ENCODE measurements at places on chromosomes 13 and 19.

GRCh38 chr19:32627714-32628270 lies 46.8 kb downstream of the PDCD5 start:
- no peak for DNase-seq

DNA sequence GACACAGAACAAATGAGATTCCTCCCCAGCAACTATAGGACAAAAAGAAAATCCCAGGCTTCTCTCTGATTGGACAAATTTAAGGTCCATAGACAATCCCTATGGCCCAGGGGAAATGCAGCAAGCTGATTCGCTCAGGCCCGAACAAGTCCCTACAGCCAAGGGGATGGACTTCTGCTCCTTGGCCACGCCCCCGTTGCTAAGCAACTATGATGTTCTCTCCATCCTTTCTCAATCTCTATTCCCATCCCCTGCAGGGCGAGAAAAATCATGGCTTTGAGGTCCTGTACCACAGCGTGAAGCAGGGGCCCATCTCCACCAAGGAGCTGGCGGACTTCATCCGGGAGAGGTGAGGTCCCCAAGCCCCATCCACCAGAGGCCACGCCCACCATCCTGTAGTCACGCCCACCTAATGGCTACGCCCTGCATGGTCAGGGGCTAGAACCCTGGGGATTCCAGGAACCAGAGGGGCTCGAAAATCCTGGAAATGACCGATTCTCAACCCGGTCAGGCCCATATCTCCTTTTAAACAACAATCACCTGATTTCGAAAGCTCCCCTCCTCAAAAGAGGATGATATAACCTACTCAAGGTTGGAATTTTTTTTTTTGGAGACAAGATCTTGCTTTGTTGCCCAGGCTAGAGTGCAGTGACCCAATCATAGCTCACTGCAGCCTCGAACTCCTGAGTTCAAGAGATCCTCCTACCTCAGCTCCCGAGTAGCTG lies 11.4 kb downstream of the FCHO1 start:
- DNase-seq, result no peak

DNA sequence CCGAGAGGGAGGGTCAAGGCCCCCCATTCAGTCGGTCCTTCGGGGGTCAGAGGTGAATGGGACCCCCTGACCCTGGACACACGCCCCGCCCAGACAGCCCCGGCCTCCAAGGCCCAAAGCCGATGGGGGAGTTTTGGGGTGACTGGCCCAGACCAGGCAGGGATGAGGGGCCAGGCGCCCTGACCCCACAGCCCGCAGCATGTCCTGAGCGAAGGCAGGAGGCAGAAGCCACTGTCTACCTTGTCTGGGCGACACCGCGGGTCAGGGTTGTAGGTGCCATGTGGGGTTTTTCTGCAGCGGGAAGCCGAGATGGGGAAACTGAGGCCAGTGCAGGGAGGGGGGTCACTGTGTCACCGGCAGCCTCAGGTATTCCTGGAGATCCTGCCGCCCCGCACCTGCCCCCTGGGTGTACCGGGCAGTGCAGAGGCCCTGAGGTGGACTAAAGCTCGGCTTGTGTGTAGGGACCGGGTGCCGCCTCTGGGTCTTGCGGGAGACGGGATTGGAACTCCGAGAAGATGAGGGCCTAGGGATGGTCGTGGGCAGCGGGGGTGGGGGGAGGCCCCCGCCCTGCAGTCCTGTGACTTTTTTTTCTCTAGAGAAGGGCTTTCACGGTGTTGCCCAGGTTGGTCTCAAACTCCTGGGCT lies 8.5 kb downstream of the ARID3A start:
- no peak for DNase-seq

GRCh38 chr13:83085186-83085900 lies 796.9 kb downstream of the SLITRK1 start:
- DNase-seq, result no peak

- DNase-seq, result no peak
These were observed 99.7 kb downstream of the ENOX1 start for GRCh38 chr13:43687038-43687437.

DNA sequence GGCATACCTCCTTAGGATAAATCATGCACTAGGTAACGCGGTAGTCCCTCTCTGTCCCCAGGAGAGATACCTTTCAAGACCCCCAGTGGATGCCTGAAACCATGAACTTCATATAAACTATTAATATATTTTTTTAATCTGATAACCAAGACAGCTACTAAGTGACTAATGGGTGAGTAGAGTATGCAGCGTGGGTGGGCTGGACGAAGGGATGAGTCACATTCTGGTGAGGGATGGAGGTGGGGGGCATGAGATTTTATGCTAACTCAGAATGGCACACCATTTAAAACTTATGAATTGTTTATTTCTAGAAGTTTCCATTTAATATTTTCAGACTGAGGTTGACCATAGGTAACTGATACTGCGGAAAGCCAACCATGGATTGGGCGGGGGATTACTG lies 46.2 kb downstream of the CDK8 start:
- no peak for DNase-seq

GRCh38 chr19:58582985-58583384 lies 9.8 kb upstream of the MZF1 start:
- DNase-seq, result no peak

DNA sequence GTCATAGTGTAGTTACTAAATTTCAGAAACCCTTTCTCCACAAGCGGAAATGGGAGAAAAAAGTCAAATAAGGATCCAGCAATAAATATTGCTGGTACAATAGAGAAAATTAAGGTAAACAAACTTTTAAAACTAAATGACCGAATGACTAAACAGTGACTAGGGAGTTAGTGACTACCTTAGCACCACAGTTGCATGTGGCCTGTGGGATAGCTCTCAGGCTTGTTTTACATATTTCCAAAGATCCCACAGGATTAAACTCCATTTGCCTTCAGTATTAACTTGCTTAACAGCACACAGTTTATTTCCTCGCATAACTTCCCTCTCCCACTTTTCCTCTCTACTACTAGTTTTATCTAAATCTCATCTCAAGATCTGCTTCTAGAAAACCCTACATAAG lies 824.3 kb upstream of the KLHL1 start:
- DNase-seq, result no peak

DNA sequence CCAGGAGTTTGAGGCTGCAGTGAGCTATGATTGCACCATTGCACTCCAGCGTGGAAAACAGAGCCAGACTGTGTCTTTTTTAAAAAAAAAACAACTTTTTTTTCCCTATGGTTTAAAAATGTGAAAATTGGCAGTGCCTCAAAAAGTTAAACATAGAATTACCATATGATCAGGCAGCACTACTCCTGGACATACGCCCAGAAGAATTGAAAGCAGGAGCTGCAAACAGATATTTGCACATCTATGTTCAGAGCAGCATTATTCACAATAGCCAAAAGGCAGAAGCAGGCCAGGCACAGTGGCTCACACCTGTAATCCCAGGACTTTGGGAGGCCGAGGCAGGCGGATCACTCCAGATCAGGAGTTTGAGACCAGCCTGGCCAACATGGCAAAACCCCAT lies 3.8 kb upstream of the RETN start:
- DNase-seq, result no peak

DNA sequence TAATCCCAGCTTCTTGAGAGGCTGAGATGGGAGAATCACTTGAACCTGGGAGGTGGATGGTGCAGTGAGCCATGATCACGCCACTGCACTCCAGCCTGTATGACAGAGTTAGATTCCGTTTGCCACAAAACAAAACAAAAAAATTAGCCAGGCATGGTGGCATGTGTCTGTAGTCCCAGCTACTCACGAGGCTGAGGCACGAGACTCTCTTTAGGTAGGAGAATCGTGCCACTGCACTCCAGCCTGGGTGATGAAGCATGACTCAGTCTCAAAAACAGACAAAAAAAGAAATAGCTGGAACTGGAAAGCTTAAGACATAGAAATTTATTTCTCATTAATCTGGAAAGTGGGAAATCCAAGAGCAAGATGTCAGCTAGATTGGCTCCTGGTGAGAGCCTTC lies 20.2 kb upstream of the ZNF808 start:
- no peak for DNase-seq

DNA sequence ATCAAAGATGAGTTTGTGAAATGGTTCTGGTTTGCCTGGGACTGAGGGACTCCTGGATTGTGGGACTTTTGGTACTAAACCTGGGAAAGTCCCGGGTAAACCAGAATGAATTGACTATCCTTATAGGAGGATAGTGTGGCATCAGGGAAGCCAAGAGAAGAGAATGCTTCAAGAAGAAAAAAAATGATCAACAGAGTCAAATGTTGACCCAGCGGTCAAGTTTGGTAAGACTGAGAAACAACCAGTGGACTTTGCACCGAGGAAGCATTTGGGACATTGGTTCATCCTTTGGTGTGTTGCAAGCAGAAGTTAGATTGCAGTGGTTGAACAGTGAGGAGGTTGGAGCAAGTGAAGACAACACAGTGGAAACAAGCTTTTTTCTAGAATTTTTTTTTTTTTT lies 33.5 kb downstream of the CLEC17A start:
- DNase-seq, result no peak

- DNase-seq, result no peak
These were observed 390.4 kb downstream of the KLF5 start for GRCh38 chr13:73449252-73449651.

GRCh38 chr19:1483131-1483978 lies 4.3 kb upstream of the C19orf25 start:
- DNase-seq, result no peak

GRCh38 chr19:40612831-40613689 lies 11.9 kb downstream of the LTBP4 start:
- peak; percentile 22 for DNase-seq

DNA sequence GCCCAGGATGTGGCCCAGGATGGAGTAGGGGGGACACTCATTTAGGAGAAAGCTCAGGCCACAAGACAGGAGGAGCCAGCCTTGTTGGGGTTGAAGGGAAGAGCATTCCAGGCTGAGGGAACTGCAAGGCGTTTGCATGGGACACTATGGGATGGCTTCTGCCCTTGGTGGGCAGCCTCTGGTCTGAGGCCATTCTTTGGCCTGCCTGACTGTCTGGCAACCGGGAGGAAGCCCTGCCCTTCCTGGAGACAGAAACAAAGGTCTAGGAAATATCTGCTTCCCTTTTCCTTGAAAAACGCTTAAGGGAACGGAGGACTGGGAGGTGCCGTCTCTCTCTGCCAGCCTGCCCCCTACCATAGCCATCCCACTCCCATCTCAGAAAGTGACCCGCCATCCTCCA lies 2.8 kb upstream of the ICAM1 start:
- DNase-seq, result no peak

GRCh38 chr13:77184455-77184854 lies 142.4 kb downstream of the MYCBP2 start:
- DNase-seq, result peak; percentile 2

DNA sequence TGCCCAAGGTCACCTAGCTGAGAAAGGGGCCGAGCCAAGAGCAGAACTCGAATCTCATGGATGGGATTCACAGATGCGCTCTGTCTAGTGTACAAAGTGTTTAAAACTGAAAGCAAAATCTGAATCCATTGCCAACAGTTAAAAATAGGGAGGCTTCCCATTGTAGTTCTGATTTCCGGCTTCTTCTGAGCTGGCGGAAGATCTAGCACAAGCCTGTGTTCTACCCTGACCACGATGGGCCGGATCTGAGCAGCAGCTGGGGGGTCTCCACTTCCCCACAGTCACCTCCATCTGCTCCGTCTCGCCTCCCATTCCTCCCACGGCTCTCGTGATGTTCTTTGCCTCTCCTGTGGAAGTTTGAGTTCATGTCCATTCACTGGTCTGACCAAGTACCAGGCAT lies 2.4 kb downstream of the CACNG8 start:
- DNase-seq, result no peak

- DNase-seq, result no peak
These were observed 158.1 kb downstream of the ZIC5 start for GRCh38 chr13:99813336-99814095.

- no peak for DNase-seq
These were observed 49.9 kb downstream of the GNG7 start for GRCh38 chr19:2652504-2653099.

DNA sequence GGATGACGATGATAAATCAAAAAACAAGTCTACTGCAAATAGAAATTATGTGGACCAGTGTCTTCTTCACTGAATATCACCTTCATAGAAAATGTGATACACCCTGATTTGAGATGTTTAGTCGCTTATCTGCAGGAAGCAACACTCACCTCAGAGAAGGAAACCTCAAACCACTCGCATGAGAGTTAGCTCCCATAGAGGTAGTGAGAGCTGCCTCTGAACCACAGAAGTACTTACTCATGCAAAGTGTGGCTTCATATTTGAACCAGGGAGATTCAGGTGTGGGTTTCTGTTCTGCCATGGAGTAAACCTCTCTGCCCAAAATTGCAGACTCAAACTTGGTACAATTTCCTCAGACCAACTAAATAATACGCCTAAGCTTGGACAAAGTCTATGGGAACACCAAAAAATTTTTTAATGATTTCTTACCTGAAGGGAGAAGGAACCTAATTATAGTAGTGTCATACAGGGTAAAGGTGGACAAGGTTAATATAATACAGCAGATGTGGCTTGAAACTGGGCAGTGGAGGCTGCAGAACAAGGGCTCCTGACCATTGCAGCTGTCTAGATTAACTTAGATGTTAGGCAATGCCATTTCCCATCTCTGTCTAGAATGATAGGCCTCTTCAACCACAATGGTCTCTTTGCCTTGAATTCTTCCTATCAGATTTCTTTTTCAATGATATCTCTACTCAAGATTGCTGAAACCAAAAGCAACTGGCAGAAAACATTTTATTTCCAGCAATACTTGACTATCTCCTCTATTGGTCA lies 29.6 kb upstream of the RCBTB2 start:
- peak; percentile 94 for DNase-seq
